GM10248 (cell line): ENCODE measurements at places on chromosomes 6 and 20.
A peak's percentile ranks its signal among the peaks of the same experiment; 100 is the strongest.

- DNase-seq, result no peak
Observed at GRCh38 chr6:140204154-140204553, 829.7 kb upstream of the CITED2 start.

DNA sequence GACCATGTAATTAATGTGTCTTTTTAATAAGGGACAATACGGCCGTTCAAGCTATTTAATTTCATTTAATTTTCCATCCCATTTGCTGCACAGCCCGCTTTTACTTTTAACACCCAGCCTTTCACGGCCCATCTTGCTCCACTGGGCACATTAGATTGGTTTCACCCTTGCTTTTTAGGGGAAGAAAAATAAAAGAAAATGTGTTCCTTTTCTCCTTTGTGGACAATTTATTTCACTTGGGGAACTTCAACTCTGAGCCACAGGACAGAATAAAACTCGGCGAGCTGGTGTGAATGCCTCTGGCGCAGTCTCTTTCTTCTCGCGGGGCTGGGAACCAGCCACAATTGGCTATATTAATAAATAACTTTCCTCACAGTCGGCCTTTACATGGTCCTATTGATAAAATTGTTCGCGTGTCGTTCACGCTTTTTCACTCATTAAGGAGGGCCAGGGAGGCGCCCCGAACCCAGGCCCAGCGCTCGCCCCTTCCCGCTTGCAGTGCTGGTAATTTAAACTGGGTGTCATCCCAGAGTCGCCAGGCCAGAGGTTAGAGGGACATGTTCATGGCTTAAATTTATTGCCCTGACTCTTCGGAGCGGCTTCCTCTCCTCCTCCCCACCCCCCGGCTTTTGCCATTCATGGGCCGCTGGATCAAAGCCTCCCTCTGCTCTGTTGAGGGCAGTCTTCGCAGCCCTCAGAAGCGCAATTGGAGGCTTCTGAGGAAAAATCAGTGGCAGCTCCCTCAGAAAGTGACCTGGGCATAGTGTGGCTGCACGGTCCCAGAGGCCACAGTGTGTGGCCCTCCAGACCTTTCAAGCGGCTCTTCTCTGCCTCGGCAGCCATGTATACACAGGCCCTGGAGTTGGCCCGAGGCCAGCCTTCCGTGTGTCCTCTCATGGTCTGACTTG lies 2.2 kb upstream of the PRDM13 start:
- no peak for DNase-seq

DNA sequence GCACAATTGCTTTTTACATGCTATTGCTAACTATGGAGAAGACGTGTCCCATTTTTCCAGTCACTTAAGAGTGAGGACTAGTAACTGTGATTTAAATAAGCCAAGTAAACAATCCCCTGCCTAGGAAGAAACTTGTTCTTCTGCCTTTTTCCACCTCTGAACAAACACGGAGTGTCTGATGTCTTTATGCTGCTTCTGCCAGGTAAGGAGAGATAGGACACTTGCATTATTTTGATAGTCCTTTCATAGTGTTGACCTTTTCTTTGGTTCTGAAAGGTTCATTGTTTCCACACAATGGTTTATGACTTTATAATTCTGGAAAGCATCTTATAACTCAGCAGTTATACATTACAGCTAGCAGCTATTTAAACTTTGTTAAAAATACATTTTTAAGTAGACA lies 8.4 kb downstream of the LRP11 start:
- DNase-seq, result no peak

GRCh38 chr6:102501615-102502014 lies 1108.1 kb downstream of the GRIK2 start:
- DNase-seq, result no peak

DNA sequence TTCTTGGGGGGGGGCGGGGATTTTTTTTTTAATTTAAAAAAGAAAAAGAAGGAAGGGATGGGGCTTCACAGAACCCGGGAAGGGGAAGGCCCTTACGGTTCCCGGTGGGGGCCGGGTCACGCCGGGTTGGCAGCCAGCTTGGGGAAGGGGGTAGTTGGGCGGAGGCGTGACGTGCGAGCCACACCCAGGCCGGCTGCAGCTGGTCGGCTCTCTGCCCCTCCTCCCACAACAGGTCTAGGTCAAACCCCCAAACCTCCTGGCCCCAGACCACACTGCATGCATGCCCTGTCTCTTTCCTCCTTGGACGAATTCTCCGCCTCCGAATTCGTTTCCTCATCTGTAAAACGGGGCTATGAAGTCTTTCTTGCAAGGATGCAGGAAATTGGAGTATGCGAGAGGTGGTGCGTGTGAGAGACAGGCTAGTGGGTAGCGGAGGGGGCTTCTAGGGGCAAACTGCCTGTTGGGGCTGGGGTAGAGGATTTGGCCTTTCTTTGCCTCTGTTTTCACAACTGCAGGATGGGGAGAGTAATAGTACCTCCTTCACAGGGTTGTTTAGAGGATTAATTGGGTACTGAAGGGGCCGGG lies 828 bp downstream of the HCK start:
- DNase-seq, result peak; percentile 69

- no peak for DNase-seq
Observed at GRCh38 chr6:96104910-96105309, 89.1 kb downstream of the FUT9 start.

DNA sequence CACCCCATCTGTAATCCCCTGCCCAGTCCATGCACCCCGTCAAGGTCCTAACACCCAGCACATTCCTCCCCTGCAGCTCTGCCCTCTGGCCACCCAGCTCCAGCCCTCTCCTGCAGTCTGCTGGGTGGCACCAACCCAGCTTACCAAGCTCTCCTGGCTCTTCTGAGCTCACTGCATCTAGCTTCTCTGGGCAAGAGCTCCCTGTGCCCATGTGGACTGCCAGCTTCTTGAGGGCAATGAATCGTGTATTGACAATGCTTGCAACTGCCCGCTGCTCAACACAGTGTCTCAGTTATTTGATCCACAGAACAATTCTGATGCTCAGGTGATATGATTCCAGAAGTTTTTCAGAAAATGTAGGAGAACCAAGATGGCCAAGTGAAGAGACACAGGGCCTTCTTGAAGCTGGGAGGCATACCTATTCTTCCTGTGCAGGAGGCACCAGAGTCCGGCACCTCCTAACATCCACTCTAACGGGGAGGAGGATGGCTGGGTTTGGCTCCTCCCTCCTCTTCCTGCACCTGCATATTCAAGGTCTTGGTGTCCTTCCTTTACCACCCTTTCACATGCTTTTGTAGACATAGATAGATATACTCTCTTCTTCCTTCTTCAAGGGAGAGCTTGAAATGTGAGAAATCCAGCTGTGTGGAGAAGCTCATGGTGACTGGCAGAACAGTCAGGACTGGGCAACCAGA lies 85.6 kb downstream of the TRERF1 start:
- DNase-seq, result no peak

DNA sequence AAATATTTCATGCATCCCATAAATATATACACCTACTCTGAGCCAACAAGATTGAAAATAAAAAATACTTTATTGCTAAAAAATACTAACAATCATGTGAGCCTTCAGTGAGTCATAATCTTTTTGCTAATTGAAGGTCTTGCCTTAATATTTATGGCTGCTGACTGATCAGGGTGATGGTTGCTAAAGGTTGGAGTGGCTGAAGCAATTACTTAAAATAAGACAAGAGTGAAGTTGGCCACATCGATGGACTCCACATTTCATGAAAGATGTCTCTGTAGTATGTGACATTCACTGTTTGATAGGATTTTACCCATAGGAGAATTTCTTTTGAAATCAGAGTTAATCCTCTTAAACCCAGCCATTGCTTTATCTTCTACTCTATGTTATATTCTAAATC lies 11.1 kb downstream of the TRDN start:
- no peak for DNase-seq

DNA sequence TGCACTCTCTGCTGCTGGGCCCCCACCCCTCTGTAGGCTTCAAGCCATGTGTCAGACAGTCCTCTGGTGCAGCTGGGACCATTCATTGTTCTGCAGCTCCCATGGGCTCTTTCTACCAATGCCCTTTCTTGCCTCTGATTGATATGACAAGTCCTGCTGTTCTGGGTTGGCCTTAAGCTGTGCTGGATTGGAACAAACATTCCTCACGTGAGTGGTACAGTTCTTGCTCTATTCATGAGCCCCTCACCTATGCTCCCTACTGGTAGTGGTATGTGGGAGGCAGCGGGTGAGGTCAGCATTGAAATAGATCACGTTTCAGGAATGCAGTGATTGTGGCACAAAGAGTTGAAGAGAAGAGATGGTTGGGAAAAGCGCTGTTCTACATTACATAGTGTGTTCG lies 48.8 kb upstream of the RALY start:
- no peak for DNase-seq

DNA sequence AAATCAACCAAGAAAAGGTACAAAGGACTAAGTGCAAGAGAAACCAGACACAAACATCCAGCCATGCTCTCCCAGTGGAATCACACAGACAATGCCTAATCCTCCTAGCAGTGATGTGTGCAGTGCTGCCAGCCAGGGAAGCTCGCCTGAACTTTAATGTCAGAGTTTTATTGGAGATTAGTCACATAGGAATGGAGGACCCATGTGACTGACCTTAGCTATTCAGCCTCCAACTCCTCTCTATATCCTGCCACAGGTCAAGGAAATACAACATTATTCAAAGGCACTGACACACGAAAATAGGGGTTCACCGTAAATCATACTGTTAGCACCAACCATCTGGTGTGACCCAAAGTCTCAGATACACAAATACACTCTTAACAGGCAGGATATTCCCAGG lies 684.6 kb downstream of the DOK5 start:
- no peak for DNase-seq

DNA sequence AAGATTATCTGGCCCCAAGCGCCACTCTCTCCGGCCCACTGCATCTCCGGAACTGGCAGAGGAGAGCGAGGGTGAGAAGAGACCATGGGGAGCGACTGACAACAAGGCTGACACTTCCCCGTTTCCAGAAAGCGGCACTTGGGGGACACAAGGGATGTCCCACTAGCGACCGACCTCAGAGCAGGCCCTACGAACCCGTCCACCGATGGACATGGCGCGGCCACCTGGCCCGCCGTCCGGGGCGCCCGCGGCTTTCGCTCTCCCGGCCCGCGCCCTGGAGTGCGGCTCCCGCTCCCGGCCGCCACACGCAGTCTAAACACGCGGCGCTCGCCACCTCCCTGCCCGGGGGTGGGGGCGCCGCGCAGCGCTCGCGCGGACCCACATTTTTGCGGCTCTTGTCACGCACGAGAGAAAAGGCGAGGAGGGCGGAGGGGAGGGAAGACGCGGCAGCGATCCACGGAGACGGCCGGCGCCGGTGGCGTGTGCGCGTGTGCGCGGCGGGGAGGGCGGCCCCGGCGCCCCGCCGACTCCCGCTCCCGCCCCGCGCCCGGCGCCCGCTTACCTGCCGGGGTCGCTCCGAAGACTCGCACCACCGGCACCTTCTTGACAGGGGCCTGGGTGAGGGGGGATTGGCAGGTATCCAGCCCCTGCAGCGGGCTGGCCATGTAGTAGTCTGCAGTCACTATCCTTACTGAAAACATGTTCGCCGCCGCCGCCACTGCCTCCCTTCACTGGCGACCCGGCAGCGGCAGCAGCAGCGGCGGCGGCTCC lies 645 bp downstream of the REV3L start:
- peak; percentile 34 for DNase-seq

- DNase-seq, result no peak
Observed at GRCh38 chr6:131900231-131900630, 50.9 kb downstream of the CCN2 start.

DNA sequence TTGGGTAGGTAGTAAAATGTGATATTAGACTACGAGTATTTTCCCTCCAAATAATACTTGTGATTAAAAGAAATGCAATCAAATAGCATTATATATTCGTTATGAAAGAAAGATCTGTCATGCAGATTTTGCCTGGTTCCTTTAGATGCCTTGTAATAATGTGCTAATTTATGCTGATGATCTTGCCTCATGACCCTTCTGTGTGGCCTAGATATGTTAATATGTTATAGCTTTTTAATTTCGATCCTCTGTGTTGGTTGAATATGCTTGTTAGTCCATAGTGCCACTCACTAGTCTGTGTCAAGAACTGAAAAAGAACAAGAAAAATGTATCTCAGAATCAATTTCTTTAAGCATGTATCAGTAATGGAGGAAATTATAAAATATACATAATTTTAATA lies 31.9 kb downstream of the CDKAL1 start:
- DNase-seq, result no peak

DNA sequence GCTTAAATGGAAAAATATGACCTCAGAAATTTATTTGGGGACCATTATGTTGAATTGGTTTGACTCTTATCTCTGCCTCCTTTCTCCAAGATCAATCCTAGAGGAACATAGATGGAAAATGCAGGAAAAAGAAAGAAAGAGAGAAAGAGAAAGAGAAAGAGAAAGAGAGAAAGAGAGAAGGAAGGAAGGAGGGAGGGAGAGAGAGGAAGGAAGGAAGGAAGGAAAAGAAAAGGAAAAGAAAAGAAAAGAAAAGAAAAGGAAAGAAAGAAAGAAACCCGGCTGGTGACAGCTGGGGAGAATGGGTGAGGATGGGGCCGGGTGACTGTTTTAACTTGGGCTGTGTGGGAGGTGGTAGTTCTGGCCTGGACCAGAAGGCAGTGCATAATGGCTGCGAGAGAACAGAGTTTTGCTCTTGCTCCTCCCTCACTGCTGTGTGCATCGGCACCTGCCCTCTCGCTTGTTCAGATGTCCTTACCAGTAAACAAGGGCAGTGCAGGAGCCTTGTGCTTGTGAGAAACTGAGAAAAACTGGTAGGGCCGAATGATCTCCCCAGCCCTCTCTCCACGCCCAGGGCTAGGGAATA lies 24.7 kb downstream of the GLO1 start:
- DNase-seq, result peak; percentile 40

GRCh38 chr6:96926425-96926824 lies 1.9 kb downstream of the KLHL32 start:
- DNase-seq, result no peak

DNA sequence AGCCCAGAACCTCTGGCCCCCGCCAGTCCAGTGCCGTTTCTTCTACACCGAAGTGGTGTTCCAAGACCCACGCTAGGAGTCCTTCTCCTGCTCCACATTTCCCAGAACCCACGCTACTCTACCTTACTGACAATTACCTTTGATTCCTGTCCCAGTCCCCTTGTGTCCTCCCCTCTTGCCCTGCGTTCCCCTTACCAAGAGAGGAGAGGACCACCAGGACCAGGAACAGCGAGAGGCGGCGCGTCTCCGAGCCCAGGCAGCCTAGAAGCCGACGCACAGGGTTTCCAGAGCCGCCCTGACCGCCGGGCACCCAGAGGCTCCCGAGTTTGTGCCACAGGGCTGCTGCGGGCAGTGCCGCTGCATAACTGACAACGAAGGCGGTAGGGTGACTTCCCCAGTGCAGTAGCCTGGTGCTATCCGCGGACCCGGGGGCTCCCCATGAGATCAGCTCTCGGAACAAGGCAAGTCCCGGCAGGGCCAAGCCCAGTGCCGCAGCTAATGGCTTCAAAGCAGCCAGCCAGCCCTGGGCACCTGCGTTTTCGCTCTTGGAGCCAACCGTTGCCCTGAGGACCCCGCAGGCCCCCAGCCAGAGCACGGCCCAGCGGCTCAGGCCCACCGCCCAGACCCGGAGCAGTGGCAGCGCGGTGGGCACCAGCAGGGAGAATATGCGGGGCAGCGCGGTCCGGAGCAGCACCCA lies 512 bp downstream of the TAP1 start:
- DNase-seq, result peak; percentile 58

GRCh38 chr6:135577059-135577538 lies 79.6 kb upstream of the AHI1 start:
- peak; percentile 32 for DNase-seq
